ENCODE measurements at places on chromosomes 3 and 15.
A peak's percentile ranks its signal among the peaks of the same experiment; 100 is the strongest.

GRCh38 chr3:52090131-52090932 lies 34.0 kb upstream of the DUSP7 start:
- DNase-seq, result no peak

GRCh38 chr15:99438691-99439523 lies 126.9 kb upstream of the MEF2A start:
- peak; percentile 55 for DNase-seq

DNA sequence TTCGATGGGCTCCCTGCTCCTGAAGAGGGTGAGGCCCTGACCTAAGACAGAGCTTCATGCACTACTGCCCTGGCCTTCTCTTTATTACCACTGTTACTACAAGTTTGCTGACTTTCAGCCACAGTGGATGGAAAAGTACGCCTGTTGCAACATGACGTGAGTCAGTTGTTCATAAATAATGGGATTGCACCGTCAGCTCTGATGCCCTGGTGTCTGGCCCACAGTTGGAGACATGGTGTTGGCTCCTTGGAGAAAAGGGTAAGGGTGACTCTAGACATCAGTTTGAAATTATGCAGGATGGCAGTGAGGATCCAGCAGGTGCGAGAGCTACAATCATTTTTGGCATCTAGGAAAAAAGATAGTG lies 5.5 kb downstream of the PAQR5 start:
- DNase-seq, result no peak

- DNase-seq, result no peak
These were observed 547.1 kb downstream of the FHIT start for GRCh38 chr3:60703956-60704736.

DNA sequence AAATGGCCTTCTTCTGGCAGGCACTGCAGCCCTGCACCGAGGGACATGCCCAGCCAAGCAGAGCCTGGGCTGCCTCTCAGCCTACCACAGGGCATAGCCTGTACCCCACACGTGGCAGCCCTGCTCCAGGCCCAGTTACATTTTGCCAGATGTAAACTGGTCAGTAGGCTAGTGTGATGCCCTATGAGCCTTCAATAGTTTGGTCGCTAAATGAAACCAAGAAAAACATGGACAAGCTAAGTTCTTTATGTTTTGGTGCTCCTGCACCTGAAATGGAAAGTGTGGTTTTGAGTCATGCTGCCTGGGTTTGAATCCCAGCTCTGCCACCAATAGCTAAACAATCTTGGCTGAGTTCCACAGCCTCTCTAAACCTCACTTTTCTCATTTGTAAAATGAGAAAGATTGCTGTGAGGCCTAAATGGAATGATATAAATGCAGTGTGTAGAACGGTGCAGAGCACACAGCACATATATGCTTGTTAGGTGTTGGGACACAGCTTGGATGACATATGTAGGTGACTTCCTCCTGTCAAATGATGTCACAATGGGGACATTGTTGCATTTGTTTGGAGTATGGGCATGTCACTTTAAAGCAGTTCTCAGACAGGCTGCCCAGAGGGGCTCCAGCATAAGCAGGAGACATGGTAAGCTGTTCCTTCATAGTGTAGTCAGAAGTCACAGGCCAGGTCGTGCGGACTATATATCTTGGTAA lies 57.4 kb downstream of the ZBTB38 start:
- no peak for DNase-seq

- DNase-seq, result no peak
These were observed 577.5 kb upstream of the NECTIN3 start for GRCh38 chr3:110494093-110494490.

DNA sequence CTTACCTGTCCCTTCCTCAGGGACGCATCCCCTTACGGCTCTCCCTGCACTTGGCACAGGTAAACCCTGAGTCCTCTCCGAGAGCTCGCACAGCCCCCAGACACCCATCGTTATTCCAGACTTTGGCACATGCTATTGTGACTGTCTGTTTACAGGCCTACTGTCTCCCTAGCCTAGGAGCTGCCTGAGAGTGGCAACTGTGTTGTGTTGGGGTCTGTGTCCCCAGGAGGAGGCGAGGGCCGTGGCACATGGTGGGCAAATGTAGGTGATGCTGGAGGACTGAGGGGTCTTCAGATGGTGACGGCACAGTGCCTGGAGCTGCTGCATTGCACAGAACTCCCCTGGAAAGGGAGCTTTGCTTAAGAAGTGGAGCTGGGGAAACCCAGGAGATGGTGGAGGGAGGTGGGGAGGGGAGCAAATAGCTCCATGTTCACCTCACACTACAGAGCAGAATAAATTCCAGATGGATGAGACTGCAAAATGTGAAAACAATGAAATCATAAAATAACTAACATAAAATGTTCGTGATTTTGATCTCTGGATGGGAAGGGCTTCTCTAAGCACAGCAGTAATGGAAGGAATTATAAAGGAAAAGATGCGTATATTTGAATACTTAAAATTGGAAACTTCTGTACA lies 96.5 kb downstream of the SMAD6 start:
- DNase-seq, result peak; percentile 28

- no peak for DNase-seq
These were observed 181.5 kb upstream of the ICE2 start for GRCh38 chr15:60660290-60661051.

DNA sequence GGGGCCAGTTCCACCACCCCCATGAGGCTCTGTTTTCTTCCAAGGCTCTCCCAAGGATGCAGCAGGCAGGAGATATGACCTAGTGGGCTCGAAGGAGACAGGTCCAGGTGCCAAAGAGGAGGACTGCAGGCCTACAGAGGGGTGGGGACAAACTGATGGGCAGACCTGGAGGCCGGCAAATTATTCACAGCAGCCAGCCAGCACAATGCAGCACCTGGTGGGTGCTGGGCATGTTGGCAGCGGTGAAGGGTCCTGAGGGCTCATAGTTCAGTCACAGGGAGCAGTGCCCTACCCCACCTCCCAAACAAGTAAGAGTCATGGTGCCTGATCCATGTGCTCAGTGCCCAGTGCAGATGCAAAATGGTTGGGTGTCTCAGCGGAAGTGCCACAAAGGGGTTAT lies 171.7 kb downstream of the ABHD5 start:
- DNase-seq, result no peak

DNA sequence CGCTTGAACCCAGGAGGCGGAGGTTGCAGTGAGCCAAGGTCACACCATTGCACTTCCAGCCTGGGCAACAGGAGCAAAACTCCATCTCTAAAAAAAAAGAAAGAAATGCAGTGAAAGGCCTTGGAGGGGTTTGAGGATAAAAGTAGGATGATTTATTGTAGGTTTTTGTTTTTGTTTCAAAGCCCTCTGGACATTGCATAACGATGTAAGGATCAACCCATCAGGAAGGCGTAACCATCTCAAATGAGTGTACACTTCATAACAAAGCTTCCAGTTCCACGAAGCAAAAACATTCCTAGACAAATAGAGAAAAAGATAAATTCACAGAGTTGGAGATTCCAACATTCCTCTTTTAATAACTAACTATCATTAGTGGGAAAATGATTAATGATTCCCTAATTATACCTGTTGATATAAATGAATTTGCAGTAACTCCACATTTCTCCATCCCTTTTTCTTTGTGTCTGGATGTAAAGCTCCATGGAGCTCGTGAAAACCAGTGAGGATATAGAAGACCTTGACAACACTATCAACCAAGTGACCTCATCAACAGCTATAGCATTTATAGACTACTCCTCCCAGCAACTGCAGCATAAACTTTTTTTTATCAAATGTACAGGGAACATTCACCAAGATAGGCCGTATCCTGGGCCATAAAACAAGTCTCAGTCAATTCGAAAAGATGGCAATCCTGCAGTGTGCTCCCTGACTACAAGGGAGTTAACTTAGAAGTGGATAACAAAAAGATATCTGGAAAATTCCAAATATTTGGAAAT lies 48.7 kb upstream of the PPP4R2 start:
- no peak for DNase-seq

DNA sequence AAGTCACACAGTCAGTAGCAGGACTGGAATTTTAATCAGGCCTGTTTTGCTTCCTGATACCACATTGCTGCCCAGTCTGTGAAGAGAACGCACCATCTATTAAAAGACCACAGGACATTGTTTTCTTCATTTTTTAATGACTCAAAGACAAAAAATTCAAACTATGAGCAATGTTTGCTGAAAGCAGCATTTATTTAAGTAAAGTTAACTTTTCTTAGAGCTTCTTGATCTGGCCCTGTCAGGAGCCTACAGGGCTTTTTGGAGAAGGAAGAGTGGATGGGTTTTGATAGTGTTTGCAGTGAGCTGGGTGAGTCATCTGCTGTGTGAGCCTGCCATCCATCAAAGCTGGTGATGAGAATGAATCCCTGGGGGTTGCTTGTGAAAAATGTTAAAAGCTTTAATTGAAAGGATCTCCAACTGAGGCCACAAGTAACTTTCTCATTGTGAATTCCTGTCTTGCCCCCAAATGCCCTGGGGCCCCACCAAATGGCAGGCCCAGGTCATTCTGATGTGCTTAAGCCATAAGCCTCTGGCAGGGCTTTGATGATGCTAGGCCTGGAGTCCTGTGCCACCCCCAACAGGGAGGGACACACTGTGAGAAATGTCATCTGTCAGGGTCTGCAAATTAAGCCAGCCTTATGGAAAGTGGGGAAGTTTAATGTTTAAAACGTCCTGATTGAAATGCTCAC lies 136.2 kb upstream of the PFN2 start:
- no peak for DNase-seq

DNA sequence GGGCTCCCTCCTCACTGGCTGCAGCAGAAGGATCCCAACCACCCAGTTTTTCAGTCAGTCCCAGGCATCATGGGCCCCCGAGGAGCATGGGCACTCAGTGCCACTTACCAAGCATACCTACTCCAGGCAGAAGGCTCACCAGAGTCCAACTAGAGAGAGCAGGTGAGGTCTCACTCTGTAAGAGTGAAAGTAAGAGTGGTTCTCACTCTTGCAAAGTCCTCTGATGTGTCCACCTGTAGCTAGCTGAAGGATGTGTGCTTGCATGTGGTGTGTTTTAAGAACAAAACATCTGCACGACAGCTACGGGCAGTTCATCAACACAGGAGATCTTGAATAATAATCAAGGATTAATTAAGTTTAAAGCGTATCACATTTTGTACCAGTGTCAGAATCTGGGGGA lies 49.7 kb downstream of the CCK start:
- no peak for DNase-seq

DNA sequence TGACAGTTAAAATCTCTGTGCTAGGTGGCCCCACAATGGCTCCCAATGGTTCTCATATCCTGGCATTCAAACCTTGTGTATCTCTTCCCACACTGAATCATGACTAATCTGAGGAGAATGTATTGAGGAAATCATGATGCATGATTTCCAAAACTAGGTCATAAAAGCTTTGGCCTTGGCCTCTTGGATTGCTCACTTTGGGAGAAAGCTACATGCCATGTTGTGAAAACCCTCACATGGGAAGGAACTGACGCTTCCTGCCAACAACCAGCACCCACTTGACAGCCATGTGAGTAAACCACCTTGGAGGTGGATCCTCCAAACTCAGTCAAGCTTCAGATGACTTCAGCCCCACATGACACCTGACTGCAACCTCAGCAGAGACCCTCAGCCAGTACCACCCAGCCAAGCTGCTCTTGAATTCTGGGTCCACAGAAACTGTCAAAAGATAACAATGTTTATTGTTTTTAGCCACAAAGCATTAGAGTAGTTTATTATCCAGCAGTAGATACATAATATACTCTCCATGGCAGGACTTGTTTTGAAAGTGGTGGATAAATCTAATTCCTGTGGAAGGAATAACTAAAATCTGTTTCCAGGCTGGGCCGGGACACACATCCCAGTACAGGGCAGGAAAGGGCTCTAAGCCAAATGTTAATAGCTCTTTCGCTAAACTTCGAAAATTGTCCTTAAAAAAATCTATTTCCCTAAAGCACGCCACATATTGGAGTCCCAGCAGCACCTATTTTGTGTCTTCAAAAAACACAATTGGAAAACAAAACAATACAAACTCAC lies 1.0 kb upstream of the ZNF620 start:
- no peak for DNase-seq

- peak; percentile 54 for DNase-seq
These were observed 285.2 kb upstream of the TLE3 start for GRCh38 chr15:70382762-70383458.

DNA sequence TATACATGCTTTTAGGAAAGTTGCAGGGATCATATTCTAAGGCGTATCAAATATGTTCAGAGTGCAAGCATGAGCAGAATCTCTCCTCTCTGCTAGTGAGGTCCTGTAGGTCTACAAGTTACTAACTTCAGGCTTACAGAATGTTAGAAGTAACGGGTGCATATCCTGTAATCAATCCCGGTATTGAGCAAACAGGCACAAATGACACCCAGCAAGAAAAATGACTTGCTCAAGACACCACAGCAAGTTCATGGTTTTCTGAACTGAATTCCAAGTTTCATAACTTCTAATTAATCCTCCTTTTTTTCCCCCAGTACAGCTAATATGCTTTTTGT lies 353.9 kb upstream of the TPRG1 start:
- no peak for DNase-seq

DNA sequence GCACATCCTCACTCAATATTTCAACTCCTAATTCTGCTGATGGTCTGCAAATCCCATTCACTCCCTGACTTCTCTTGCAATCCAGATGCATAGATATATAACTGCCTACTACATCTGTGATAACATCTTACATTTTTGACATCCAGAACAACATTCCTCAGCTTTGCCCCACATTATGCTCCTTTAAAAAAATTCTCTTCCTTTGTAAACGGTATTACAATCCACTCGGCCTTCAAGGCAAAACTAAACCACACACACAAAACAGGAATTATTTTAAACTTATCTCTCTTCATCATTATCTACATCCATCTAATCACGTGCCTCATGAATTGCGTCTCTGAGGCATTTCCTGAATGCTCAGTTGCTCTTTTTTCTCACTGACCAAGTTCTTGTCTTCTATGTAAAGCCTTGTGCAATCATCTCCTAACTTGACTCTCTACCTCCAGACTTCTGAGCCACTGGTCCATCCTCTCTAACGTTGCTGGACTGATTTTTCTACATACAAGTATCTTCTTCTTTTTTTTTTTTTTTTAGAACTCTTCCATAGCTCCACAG lies 117.0 kb downstream of the SATB1 start:
- DNase-seq, result no peak

GRCh38 chr3:154188846-154189245 lies 67.7 kb downstream of the ARHGEF26 start:
- DNase-seq, result no peak

- no peak for DNase-seq
These were observed 124.2 kb upstream of the ADPGK start for GRCh38 chr15:72907733-72908132.
